ENCODE measurements at places on chromosomes 2 and 18.

DNA sequence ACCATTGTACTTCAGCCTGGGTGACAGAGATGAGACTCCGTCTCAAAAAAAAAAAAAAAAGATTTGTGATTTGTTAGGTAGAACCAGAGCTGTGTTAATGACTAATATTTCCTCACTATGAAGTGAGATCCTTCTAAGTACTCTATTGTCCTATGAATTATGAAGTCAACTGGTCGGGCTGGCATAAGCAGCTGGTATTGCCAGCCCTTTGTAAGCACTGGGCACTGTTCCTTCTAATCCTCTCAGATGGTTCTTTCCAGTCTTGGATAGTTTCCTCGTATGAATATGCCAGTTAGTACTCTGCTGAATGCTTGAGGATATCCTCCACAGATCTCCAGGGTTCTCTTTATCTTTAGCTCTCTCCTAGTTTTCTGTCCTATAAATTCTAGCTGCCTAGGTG, 223.1 kb upstream of the SP5 start:
- DNase-seq, result no peak

DNA sequence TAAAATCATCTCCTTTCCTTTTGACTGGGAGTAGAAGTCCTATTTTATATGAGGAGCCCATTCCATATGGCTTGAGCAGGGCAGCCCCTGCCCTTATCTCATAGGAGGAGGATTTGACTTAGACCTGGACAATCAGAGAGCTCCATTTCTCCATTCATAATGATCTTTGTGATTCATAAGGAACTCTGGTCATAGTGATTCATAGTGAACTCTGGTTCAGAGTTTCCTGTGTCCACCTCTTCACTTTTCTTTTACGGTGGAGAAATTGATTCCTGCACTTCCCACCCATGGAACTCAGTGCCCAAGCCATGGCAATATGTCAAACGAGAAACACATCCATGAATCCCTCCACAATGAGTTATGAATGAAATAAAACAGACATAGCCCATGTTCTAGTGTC, 12.8 kb upstream of the MYO3B start:
- DNase-seq, result peak; percentile 50

GRCh38 chr2:43798300-43798699, 24.5 kb downstream of the DYNC2LI1 start:
- no peak for DNase-seq

- DNase-seq, result no peak
Measured at GRCh38 chr2:65199891-65200290, 27.7 kb upstream of the ACTR2 start.

DNA sequence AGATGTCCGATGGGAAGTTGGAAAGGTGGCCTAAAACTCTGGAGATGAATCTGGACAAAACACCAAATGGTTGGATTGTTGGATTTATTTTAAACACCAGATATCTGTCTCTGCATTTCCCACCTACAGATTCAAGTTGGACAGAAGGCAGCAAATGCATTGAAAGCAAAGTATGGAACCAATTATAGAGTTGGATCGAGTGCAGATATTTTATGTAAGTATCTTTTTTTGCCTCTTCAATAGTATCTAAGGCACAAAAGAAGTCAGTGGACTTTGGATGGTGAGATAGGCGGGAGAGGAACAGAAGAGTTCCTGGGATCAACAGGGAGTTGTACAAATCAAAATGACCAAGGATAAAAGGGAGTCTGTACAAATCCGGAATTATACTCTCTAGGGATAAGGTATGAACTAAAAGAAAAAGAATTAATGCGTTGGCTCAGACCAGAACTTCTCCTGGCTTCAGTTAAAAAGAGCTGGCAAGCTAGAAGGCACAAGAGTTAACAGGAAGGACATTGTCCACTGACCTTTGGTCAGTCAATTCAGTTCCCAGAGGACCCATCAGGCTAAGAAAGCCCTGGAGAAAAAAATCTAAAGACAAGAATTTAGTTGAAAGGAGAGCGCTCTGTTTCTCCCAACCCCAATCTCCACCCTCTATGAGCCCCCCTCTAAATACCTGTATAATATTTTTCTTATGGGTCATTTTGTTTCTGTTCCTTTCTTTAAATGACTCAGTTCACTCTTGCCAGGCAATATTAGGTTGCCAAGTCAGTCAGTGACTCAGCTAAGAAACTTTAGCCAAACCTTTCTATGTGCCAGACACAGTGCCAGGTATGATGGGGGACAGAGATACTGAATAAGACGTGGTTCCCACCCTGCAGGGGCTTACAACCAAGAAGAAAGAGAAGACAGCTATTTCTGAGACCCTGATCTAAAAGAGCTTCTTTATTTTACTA, 29.1 kb downstream of the CPO start:
- DNase-seq, result no peak

Measured in NCI-H226 (cell line).